ENCODE measurements at places on chromosomes 7 and 10.

DNA sequence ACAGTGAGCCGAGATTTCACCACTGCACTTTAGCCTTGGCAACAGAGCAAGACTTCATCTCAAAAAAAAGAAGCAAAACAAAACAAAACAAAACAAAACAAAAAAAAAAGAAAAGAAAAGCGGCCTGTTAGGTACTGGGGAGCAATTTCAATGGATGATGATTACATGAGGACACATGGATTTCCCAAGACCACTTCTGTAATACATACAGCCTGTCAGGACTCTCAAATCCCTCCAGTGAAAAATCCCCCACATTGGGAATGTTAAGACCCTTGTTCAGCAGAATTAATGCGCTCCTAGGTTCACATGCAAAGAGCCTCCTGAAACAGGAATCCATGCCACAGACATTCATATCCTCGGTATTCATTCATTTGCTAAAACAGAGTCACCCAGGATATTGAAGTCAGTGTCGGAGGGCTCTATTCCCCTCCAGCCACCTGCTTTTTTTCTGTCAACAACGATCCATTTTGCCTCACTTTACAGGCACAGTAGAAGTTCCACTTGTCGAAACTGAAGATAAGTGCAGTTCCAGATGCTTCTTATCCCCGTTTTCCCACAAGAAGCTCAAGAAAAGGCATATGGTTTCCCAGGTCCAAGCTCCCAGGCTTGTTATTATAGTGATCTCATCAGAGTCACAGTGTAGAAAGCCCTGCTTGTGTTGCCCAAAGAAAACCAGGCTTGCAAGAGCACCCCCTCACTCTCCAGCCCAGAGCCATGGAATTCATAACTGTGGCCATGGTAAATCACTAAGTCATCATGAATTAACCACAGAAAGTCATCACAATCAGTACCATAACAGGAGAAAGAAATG, 20.2 kb downstream of the SLC16A12 start:
- no peak for DNase-seq

DNA sequence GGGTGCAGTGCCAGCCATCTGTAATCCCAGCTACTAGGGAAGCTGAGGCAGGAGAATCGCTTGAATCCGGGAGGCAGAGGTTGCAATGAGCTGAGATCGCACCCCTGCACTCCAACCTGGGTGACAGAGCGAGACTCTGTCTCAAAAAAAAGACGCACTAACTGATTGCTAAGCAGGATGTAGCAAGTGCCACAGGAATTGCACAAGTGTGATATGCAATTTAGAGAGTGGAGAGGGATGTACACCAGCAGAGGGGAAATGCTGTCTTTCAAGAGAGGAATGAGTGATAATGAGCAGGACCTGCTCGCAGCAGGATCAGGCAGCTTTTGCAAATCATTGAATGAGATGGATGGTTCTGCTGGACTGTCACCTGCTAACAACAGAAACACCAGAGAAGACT, 13.3 kb upstream of the SLC16A12 start:
- DNase-seq = no peak

DNA sequence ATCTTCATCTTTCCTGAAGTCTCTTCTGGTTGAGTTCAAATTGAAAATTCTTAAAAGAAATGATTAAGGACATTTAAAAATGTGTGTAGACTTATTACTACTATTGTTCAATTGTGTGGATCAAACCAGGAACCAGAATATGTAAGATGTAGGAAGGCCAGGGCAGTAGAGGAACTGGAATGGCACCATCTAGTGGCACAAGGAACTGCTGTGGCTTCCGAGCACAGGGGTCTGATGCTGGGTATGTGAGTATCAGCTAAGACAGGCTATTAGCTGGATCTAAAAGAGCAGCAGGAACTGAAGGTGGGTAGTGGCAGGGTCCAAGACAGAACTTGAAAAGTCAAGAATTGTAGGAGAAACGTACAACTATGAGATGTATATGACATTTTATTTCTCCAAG, 247.3 kb downstream of the SEMA3A start:
- peak; percentile 5 for DNase-seq

- DNase-seq = no peak
Observed at GRCh38 chr10:87700031-87700796, 40.5 kb downstream of the PAPSS2 start.

- peak; percentile 78 for DNase-seq
Observed at GRCh38 chr7:129824291-129825208, 128.2 kb downstream of the UBE2H start.

GRCh38 chr7:77827999-77828398, 29.4 kb downstream of the PHTF2 start:
- DNase-seq = no peak

DNA sequence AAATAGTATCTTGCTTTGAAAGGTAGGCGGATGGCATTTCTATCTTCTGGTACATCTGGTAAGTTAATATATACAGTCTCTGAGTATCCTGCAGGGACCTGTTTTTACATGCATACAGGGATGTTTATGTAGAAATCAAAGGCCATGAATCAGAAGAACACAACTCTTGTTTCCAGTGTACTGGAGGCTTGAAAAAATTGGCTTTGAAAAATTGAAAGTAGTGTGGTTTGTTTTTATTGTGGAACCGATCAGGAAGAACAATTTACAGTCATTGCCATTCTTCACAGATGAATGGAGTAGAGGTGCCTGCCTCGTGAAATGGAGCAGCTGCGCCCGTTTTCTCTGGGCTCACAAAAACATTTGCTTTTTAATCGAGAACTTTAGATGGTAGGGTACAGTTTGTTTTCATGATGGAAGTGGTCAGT, 54.0 kb upstream of the RPA3 start:
- no peak for DNase-seq

DNA sequence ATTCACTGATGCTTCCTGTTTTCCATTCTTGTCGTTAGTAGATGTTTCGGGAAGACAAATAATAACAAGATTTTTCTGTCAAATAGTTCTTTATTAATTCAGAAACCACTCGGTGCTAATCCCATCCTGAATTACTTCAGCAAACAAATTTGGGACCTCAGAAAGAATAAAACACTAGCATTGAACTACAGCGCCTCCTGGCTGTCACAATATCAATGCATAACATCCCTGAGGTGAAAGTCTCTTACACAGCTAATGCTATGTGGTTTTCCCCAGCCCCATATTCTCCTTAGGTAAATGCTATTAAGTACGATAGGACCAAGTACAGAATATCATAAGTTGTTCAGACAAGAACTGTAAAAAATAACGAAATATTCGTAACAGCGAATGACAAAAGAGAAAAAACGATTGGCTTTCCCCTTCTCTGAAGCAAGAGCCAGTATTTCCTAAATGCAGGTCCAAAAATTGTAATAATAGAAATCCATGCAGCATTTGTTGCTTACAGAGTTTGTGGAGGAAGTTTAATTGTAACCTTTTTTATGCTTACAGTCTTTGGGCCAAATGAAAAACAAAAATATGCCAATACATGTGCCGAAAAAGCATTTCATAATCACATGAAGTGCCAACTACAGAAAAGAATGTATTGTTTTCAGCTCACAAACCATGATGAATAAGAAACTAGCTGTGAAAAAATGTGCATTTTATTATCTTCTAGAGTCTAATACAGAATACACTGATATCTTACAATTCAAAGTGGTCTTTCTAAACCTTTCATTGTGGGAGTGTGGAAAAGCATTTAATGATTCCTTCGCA, 47.3 kb downstream of the MYPN start:
- peak; percentile 57 for DNase-seq

DNA sequence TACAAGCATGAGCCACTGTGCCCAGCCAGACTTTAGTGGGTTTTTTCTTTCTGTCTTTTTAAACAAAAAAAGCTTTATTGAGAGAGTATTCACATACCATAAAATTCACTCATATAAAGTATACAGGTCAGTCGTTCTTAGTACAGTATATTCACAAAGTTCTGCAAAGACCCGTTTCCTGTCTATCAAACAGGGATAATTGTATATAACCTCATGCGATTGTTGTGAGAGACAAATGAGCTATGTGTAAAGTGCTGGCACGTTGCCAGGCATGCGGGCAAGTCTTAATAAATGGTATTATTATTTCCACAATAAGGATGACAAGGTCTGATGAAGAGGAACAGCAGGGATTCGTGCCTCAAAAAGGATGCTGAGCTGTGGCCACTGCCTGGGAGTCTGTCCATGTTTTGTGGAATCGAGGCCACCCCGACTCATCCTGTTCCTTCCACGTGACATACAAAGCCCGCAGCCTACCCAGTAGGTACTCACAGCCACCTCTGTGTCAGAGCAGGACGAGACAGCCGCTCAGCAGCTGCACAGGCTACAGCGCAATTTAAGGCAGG, 51.6 kb downstream of the SMKR1 start:
- DNase-seq = no peak

DNA sequence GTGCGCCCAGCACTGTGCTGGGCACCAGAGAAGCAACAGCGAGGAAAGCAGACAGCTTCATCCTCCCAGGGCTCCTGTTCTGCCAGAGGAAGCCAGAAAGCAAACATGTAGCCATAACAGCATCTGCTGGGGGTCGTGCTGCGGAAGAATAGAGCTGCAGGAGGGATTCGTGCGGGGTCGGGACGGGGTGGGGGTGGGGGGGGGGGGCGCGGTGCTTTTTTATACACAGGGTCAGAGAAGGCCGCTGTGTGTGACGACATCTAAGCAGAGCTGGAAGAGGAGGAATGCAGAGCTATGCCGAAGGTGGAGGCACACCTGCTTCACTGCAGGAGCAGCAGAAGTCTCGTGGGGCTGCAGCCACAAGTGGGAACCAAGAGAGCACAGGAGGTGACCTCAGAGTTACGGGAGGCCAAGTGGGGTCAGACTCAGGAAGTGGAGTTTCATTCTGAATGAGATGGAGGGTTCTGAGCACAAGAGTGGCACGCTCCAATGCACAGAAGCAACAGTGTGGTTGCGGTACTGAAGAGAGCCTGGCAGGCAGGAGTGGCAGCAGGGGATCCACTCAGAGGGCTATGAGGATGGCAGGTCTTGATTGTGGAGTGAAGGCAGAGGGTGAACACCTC, 11.1 kb downstream of the PKD1L1 start:
- DNase-seq = no peak

DNA sequence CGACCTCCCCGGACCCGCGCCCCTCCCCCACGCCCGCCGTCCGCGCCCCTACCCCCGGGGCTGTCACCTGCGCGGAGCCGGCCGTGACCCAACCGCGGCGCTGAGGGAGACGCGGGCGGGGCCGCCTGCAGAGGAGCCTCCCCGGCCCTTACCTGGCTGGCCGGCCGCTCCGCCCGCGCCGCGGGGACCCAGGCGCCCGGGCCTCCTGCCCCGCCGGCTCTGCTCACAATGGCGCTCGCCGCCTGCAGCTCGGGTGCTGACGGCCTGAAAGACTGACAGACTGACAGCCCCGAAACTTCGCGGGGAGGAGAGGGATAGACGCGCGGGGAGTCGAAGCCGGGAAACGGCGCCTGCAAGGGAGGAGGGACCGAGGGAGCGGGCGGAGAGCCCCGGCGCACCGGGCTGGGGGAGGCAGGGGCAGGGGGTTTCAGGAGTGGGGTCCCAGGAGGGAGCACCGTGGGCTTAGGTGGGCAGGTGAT, 393 bp downstream of the ZNF467 start:
- no peak for DNase-seq

- no peak for DNase-seq
Observed at GRCh38 chr10:44513591-44513990, 128.7 kb upstream of the CXCL12 start.

GRCh38 chr10:34816085-34816496, 995 bp upstream of the PARD3 start:
- no peak for DNase-seq

All from HepG2 (cell line).